ENCODE measurements at places on chromosomes 7 and 10.

DNA sequence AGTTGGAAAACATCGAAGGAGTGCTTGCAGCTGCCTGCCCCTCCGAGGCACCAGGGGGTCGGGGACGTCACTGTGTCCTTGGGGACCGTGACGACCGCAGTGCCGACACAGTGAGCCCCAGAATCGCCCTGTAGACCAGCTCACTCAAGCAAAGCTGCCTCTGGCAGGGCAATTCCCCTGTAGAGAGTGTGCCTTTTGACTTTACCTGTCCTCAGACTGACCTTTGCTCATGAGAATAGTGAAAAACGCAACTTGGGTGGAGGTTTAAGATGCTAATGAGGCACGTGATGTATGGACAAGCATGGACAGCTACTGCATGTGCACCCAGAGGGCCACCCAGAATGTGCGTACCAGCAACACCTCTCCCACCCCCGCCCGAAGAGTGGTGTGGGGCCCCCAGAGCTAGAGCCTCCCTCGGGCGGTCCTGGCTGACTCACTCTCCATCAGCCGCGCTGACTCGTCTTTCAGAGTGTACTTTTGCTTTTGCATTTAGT is 271.9 kb downstream of the ADARB2 start:
- H3K27ac ChIP-seq, result no peak overlapping the region
- H3K4me3 ChIP-seq, result peak overlapping the region; percentile 52

DNA sequence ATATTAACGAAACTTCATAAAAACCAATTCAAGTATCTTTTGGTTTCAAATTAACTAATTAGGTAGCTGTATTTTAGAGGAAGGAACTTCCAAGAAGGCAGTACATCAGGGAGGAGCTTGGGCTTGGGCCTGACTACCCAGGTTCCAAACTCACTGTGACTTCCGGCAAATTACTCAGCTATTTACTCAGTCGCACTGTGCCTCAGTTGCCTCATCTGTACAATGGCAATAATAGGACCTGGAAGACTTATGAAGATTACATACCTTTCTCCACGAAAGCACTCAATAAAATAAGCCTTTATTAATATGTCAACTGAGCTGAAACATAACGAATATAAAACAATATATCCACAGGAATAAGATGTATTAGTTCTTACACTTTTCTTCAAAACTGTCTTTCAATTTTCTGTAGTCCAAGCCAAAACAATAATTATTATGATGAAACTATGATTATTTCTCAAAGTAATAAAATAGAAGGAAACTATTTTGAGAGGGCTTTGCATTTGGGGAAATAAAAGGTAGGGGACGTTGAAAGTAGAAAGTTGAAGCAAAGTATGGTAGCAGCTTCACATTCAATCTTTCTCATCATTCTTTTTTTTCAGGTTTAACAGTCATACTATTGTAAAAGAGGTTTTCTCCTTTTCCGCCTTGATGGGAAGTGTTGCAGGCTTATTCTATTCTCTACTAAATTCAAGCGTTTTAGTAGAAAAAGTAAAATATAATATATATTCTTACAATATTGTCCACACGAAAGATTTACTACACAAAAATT is 10.5 kb upstream of the EBLN1 start:
- peaks cover 10% of the 10 kb centered on the region for H3K4me1 ChIP-seq
- no peaks in the 10 kb centered on the region for H3K27me3 ChIP-seq
- peak overlapping the region; percentile 68 for H3K27ac ChIP-seq
- no peak for DNase-seq
- peak overlapping the region; percentile 52 for H3K4me3 ChIP-seq

DNA sequence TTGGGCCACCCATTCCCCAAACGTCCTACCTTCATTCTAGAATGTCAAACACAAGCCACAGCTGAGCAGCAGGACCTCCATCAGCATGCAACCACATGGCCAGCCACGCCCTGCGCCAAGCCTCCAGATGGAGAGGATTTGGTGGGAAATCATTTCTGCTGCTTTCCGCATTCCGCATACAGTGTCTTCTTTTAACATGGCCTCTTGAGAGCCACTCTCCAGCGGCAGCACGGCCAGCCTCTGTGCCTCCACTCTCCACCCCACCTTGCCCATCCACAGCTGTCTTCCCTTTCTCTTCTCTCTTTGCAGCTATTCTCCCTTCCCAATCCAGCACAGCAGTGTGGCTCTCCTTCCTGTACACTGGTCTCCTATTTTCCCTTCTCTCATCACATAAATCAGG is 389.1 kb downstream of the PAXIP1 start:
- no peaks in the 10 kb centered on the region for H3K4me1 ChIP-seq
- H3K27me3 ChIP-seq, result no peaks in the 10 kb centered on the region
- H3K27ac ChIP-seq, result no peak overlapping the region
- H3K4me3 ChIP-seq, result no peak overlapping the region
- no peak for DNase-seq

GRCh38 chr10:89836840-89837164 is 135.4 kb downstream of the KIF20B start:
- H3K4me1 ChIP-seq, result no peaks in the 10 kb centered on the region
- H3K27ac ChIP-seq, result no peak overlapping the region
- H3K27me3 ChIP-seq, result no peaks in the 10 kb centered on the region
- no peak for DNase-seq
- no peaks in the 10 kb centered on the region for H3K36me3 ChIP-seq
- H3K4me3 ChIP-seq, result peak overlapping the region; percentile 71

- H3K27ac ChIP-seq, result peak overlapping the region; percentile 72
- H3K4me3 ChIP-seq, result peak overlapping the region; percentile 95
- H3K36me3 ChIP-seq, result no peaks in the 10 kb centered on the region
- H3K4me1 ChIP-seq, result peaks cover 18% of the 10 kb centered on the region
- peak; percentile 32 for DNase-seq
Measured at GRCh38 chr10:113854761-113855588, 514 bp downstream of the NHLRC2 start.

- H3K27me3 ChIP-seq, result peaks cover 65% of the 10 kb centered on the region
- no peak overlapping the region for H3K4me3 ChIP-seq
- no peaks in the 10 kb centered on the region for H3K4me1 ChIP-seq
- DNase-seq, result no peak
- H3K27ac ChIP-seq, result no peak overlapping the region
Measured at GRCh38 chr7:157876469-157877285, 539.9 kb downstream of the DNAJB6 start.

DNA sequence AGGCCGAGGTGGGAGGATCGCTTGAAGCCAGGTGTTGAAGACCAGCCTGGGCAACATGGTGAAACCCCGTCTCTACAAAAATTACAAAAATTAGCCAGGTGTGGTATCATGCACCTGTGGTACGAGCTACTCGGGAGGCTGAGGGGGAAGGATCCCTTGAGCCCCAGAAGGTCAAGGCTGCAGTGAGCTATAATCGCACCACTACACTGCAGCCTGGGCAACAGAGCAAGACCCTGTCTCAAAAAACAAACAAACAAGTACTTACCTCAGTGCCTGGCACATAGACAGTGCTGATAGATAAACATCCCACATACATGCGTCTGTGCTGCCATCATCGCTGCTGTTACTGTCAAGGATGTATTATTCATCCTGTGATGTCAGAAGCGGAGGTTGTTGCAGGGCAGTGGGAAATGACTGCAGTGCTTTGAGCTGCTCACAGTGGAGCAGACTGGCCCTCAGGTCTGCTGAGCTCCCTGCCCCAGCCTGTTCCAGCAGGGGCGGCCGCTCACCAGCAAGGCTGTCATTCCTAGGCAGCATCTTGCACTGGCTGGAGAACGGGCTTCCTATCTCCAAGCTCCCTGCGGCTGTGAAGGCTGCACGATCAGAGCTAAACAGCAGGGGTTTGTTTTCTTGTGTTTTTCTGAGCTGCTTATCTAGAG is 18.6 kb downstream of the FOXK1 start:
- no peaks in the 10 kb centered on the region for H3K27me3 ChIP-seq
- no peak overlapping the region for H3K4me3 ChIP-seq
- H3K4me1 ChIP-seq, result no peaks in the 10 kb centered on the region

- no peaks in the 10 kb centered on the region for H3K4me1 ChIP-seq
- H3K27ac ChIP-seq, result no peak overlapping the region
- DNase-seq, result no peak
- no peaks in the 10 kb centered on the region for H3K27me3 ChIP-seq
- no peak overlapping the region for H3K4me3 ChIP-seq
Measured at GRCh38 chr10:18409599-18410397, 241.6 kb downstream of the NSUN6 start.

- no peaks in the 10 kb centered on the region for H3K36me3 ChIP-seq
- DNase-seq, result peak; percentile 38
- no peaks in the 10 kb centered on the region for H3K27me3 ChIP-seq
- H3K27ac ChIP-seq, result no peak overlapping the region
- no peaks in the 10 kb centered on the region for H3K4me1 ChIP-seq
- no peak overlapping the region for H3K4me3 ChIP-seq
Measured at GRCh38 chr7:148485618-148486017, 104.9 kb upstream of the C7orf33 start.
